ENCODE measurements at places on chromosomes 4 and X.
A peak's percentile ranks its signal among the peaks of the same experiment; 100 is the strongest.

- no peak for DNase-seq
These were observed 6.8 kb downstream of the MMAA start for GRCh38 chr4:145625677-145626622.

- DNase-seq, result no peak
These were observed 274.8 kb upstream of the TENM3 start for GRCh38 chr4:181968371-181968770.

GRCh38 chr4:134057356-134057755 lies 144.2 kb downstream of the PABPC4L start:
- DNase-seq, result no peak

DNA sequence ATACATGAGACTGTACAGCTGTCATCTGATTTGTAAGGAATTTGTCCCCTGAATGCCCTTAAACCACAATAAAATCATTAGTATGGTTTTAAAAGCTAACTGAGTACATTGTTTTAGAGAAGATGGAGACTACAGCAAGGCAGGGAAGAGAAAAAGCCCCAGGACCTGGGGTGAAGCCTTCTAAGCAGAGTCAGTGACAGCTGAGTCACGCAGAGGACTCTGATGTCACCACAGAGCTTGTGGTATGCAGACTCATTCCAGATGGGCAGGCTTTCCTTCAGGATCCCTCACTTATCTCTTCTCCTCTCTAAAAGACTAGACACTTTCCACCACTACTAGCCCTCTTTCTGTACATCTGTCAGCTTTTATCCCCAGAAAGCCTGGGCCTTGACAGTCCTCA lies 97.1 kb upstream of the ATOH1 start:
- no peak for DNase-seq

DNA sequence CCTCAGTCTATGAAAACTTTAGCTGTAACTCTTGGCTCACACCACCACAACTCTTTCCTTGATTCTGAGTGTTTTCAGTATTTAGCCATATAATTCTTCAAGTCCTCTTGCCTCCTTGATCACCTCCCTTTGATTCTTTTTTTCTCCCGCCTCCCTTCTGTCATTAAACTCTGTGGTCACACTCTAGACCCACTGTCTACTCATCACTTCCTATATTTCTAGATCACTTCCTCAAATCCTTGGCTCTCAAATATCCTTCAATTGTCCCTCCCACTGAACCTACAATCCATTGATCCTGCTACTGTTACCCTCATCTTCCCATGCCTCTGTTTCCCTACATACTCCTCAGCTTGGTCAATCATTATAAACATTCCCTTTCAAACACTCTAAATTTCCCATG lies 12.4 kb upstream of the CXXC4 start:
- DNase-seq, result no peak

GRCh38 chr4:2822461-2823300 lies 21.0 kb upstream of the ADD1 start:
- no peak for DNase-seq

DNA sequence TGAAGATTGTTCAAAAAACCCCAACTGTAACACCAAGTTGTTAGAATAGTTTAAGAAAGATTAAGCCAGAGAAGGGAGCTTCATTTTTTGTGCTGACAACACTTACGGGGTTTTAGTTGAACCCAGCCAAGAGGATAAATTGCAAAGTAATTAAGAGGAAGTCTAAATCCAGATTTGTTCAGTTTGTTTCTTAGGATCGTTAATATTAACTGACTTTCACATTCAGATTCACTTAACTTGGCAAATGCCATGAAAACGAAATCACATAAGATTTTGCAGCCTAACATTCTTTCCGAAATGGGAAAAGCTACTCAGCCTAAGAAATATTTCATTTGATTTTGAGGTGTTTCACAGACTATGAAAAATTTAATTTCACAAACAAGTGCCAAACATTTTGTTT lies 511.3 kb downstream of the TRIML1 start:
- no peak for DNase-seq

- DNase-seq, result peak; percentile 57
These were observed 1.6 kb downstream of the LONRF3 start for GRCh38 chrX:118975831-118976598.

DNA sequence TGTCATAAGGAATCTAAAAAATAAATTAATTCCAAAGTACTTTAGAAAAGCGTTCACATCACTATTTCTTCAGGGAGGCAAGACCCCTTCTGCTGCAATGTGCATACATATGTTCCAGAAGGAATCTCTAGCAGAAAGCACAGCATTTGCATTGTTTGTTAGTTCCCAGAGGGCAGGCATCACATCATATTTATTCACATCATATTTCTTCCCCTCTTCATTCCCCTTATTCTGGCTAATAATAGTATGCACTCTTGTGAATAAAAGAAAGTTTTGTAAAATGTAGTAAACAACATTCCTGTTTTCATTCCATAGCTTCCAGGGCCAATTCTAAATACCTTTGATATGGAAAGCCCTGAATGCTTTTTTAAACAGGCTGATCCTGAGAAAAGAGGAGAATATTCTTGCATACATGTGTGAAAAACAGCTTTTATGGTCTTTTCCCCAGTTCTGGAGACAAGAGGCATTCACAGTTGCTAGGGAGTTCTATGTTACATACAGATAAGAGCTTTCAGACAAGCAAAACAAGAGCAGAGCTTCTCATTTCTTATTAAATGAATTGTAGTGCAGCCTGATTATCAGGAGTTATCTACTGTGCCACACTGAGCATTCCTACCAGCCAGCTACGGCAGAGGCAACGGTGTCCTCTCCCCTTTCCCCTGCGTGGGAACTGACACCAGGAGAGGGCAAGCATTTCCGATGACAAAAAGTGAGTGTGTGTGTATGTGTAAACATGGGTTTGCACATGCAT lies 15.2 kb downstream of the GATB start:
- no peak for DNase-seq

DNA sequence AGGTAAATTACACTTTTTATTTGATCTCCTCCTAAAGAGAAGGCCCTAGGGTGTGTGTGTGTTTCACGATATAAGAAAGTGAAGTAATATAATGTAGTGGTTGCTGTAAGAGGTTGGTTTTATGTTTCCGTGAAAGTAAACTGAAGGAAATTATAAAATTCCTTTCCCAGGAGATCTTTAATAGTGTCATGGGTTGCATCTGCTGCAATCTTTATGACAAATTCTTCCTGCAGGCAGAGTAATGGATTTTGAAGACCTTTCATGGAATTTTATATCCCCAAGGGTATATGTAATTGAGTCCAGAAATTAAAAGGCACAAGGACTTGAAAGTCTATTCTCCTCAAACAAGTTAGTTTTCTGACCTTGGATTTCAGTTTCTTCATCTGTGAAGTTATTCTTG lies 538.6 kb downstream of the ANKRD50 start:
- DNase-seq, result no peak

DNA sequence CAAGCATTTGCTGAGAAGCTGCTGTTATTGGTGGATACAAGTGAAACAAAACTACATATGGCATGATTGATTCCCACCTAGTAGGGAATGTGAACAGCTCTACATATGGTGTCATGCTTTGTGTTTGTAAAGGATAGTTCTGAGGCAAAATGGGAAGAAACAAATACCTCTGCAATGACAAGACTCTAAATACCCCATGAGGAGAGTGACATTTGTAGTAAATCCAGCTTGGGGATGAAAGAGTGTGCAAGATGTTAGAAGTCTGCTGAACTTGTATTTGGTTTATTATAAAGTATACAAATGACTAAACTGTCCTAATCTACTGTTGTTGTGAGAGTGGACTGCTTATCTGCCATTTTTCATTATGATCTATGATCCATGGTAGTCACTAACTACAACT lies 120.8 kb upstream of the HS3ST1 start:
- no peak for DNase-seq

DNA sequence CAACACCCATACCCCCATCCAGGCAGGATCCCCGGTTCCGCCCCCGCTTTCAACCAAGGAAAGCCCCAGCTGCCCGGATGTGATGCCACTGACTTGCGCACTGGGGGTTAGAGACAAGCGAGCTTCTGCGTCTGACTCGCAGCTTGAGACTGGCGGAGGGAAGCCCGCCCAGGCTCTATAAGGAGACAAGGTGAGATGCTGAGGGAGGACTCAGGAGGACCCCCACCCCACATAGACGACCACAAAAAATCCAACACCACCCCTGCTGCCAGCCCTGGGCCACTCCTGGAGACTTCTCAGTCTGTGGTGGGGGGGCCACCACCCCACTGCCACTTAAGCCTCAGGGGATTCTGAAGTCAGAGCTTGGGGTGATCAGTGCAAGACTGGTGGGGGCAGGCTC lies at the start of gene MAGEA4:
Gene MAGEA4 (plus strand): TSS at position 110 of the 400 bp plus-strand sequence. CDS start 10,776 bp downstream, outside the sequence.
- no peak for DNase-seq

DNA sequence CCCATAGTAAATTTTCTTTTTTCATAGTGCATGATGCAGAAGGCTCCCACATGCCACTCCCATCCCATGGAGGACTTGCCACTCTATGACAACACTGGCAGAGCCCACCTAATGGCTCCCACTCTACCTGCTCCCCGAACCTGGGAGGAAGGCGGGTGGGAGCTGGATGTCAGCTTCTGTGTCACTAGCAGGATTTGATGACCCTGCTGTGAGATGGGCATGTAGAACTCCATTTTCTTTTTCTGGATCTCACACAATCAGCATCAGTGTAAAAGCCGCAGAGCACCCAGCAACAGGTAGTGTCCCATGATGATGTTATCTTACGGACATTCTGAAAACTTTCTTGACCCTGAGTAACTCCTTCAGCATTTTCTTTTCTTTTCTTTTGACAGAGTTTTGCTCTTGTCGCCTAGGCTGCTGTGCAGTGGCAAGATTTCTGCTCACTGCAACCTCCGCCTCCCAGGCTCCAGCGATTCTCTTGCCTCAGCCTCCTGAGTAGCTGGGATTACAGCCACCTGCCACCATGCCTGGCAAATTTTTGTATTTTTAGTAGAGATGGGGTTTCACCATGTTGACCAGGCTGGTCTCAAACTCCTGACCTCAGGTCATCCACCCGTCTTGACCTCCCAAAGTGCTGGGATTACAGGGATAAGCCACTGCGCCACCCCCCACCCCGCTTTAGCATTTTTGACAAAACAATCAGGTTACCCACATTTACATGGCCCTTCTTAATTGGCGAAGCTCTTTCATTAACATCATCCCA lies 15.0 kb upstream of the ADH1A start:
- no peak for DNase-seq

GRCh38 chrX:73448379-73448778 lies 1.5 kb downstream of the CDX4 start:
- DNase-seq, result no peak

GRCh38 chrX:75156531-75156945 lies 455 bp upstream of the ABCB7 start:
- DNase-seq, result no peak

DNA sequence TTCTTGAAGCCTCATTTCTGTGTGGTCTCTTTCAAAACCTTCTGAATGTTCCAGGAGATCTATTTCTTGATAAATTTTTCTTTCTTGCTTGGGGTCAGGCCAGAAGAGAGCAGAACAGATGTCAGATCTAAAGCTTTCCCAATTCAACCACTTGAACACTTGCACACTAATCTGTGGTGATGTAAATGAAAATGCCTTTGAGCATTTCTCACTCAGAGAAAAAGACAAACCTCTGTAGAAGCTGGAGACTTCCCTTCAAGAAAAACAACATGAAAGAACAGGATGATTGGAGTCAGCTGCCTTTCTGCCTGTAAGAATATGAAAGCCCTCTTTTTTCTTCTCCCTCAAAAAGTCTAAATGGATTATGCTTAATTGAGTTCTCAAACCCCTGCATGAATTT lies 11.2 kb downstream of the IGFBP7 start:
- DNase-seq, result no peak

- DNase-seq, result no peak
These were observed 498.0 kb upstream of the BOD1L1 start for GRCh38 chr4:14125375-14126129.

- no peak for DNase-seq
These were observed 29.2 kb downstream of the MSX1 start for GRCh38 chr4:4888695-4889094.

GRCh38 chr4:181427076-181427475 lies 816.1 kb upstream of the TENM3 start:
- no peak for DNase-seq

DNA sequence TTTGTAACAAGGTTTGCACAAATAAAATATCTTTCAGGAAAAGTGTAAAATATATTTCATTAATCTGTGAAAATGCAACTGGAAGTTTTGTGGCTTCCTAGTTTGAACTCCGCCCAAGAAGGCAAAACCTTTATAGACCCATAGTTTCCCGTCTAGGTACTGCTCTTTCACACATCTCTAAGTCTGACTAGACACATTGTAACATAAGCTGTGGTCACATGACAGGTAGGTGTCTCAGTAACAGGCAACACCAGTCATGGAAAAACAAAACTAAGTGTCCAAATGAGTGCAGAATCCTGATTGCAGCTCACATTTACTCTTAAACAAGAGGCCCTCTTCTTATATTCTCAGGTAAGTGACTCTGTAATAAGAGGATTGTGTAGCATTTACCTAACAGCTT lies 55.6 kb downstream of the SNCA start:
- no peak for DNase-seq

DNA sequence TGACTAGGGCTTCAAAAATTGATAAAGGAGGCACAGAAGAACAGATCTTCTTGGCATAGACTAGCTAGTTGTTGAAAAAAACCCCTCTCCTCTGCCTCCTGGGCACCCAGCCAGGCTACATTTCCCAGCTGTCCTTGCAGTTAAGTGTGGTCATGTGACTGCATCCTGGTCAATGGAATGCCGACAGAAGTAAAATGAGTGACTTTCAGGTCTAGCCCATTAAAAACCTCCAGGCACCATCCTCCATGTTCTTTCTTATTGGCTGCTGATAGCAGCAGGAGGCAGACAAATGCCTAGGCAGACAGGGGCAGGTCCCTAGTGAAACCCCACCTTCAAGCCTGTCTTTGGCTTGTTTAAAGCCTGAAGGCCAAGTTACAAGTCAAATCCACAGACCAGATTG lies 35.3 kb downstream of the ATXN3L start:
- no peak for DNase-seq

GRCh38 chr4:16136827-16137226 lies 53.0 kb upstream of the PROM1 start:
- no peak for DNase-seq

GRCh38 chr4:8762356-8762755 lies 109.3 kb downstream of the HMX1 start:
- no peak for DNase-seq

DNA sequence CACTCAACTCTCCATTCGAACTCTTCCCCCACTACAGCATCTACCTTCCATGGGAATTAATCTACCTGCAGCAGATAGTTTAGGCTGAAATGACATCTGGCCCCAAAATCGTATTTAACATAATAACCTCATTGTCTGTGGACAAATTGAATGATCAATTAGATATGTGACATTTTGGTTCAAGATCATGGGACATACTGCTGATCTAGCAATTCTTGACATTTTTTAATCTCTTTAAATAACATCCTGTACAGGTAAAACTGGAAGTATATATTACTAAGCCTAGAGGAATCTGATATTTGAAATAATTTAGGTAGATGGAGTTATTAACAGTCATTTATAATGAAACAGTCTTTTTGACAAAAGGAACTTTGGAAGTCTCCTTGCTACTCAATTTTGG lies 702.5 kb downstream of the NLGN4X start:
- no peak for DNase-seq

- DNase-seq, result no peak
These were observed 177.6 kb downstream of the CPE start for GRCh38 chr4:165556383-165556782.
